ENCODE measurements at places on chromosomes 13 and 19. TPM values are rescaled to one million over a fixed set of nuclear protein-coding genes. Genes with fewer than 3 reads are reported as not detected.

GRCh38 chr19:29583196-29583999 lies 22.7 kb upstream of the POP4 start:
- DNase-seq, result no peak

DNA sequence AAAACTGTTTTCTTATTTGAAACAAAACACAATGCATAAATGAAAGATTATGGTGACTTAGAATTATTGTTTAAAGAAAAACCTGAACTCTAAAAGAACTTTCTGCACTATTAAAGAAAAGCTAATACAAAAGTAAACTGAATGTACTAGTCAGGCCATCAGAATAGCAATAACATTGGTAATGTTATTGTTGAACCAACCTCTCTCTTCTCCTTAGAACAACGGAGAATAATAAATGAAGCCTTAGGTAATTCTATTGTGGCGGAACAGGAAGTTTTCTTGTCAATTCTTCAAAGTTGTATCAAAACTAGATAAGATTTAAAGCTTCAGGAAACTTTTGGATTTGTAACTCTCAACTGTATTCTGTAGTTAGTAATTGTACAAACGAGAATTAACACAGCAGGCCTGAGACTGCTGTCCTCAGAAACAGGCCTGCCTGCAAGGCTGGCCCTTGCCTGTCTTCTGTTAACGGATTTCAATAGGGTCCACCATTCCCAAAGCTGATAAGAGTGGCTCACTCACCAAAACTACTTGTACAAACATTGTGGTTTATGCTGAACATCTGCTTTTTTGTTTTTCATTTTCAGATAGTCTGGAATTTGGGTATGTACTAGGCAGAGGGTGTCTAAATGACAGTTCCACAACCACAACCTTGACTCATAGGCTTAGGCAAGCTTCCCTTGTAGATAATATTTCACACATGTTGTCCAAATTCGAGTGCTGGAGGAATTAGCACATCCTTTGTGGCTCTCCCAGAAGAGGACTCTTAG lies 825.8 kb downstream of the GPC5 start:
- DNase-seq, result peak; percentile 95

The CACNA1A gene
- 0.32 TPM for total RNA-seq

The GSX1 gene
- not detected for total RNA-seq

GRCh38 chr19:19081642-19082151 lies 17.9 kb downstream of the SLC25A42 start:
- peak; percentile 50 for DNase-seq

- DNase-seq, result no peak
These were observed 22.4 kb upstream of the MATK start for GRCh38 chr19:3808420-3809143.

The CD33 gene
- not detected for total RNA-seq

- DNase-seq, result no peak
These were observed 304.9 kb downstream of the PCDH20 start for GRCh38 chr13:61110732-61111131.

Data from fibroblast of villous mesenchyme (primary cell).